SW 1271 (cell line): ENCODE measurements at places on chromosomes 7 and 10.
A peak's percentile ranks its signal among the peaks of the same experiment; 100 is the strongest.

DNA sequence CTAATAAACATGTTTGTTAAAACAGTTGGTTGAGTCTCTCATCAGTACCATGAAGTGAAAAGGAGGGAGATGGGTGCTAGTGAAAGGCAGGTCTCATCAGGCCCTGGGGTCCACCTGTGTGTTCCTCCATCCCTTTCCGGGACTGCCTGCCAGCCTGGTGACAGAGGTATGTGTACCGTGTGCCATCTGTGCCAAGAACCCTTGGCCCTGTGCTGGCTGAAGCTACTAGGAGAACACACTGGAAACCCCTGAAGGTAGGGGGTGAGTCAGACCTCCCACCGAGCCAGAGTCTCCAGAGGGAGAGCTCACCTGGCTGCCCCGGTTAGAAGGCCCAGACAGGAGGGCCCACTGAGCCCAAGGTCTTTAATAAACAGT, 2.3 kb downstream of the DDIT4 start:
- DNase-seq, result no peak

DNA sequence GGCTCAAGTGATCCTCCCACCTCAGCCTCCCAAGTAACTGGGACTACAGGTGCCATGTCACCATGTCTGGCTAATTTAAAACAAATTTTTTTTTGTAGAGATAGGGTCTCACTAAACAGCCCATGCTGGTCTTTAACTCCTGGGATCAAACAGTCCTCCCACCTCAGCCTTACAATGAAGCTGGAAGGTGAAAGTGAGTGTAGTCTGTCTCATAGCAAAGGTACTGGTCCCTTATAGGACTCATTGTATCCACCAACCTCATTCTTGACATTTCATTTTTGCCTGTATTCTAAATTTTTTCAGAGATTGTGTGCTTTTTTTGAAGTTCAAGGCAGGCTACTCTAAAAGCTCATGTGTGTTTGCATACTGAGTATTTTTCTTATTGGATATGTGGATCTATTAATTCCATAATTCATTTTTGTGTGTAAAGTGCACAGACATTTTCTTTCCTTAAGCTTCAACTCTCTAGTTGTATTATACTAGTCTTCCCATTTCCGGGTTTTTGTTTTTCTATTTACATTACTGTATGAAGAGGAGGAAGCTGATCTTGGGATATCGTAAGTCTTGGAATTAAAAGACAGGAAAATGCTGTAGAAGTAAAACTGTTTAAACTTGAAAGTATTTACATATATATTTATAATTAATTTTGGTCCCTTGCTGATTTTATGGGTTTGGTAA, 13.3 kb downstream of the KMT2E start:
- DNase-seq, result no peak

DNA sequence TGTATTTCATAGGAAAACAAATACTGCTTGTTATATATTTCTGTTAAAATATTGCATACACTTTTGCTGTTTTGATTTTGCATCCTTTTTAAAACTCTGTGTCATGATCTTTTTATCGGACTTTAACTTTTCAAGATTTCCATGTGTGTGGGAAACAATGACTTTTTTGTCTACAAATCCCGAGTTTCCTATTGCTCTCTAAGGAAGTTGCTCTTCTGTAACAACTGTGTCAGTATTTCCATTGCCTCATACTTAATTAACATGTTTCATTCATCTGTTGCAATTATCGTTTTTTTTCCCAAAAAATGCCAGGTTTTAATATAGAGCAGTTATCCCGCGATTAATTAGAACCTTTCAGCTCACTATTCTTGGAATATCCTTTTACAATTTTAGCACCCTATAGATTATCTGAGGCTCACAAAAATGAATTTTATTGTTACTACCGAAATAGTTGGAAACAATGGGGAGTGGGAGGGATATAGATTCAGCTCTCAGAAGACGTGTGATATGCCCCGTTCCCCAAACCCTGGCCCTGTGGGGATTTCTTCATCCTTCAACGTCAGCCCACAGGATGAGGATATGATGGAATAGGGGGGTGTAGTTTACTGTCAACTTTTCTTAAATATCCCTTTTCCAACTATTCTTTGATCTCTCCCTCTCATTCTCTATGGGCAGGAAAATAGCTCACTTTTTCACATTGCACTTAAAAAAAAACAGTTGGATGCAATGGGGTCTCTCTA, 297.6 kb upstream of the IGFBP3 start:
- DNase-seq, result no peak

DNA sequence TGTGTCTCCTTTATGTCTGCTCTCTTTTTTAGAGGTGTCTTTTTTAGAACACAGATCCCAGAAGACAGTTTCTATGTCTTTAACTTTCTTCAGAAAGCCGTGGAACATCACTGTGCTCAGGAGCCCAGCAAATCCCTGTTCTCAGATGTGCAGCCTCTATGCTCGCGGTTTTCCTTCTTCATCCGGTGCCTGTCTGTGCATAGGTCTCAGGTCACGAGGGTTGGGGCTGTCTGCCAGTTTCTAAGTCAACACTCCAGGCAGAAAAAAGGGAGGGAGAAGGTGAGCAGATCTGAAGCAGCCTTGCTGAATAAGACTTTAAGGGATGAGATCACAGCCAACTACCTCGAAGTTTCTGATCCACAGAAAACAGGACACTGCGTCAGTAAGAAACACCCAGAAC, 68.5 kb downstream of the CRTAC1 start:
- DNase-seq, result no peak

GRCh38 chr7:73865738-73866445, 4.9 kb downstream of the TMEM270 start:
- DNase-seq, result peak; percentile 42

GRCh38 chr10:114513381-114513792, 109.1 kb upstream of the AFAP1L2 start:
- no peak for DNase-seq

GRCh38 chr10:132187430-132188138, 836 bp downstream of the DPYSL4 start:
- no peak for DNase-seq

DNA sequence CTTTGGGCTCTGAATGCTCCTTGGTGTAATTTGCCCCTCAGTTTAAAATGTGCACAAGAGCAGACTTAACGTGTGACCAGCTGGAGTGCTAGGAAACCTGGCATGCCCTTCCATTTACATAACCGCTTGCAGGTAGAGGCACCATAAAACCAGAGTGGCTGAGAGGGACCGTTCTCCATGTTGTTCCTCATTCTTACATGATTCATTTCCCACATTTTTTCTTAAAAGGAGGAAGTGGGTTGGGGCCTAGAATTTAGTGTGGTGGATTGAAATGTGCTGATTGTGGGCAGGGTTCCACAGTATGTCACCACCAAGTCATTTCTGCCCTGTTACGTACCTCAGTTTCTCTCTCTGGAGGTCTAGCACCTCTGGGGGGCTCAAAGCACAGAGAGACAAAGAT, 375.8 kb upstream of the VSTM2A start:
- DNase-seq, result no peak

- DNase-seq, result no peak
Observed at GRCh38 chr10:132916421-132916841, 25.9 kb downstream of the CFAP46 start.
